ENCODE measurements at places on chromosomes 16 and 17.

DNA sequence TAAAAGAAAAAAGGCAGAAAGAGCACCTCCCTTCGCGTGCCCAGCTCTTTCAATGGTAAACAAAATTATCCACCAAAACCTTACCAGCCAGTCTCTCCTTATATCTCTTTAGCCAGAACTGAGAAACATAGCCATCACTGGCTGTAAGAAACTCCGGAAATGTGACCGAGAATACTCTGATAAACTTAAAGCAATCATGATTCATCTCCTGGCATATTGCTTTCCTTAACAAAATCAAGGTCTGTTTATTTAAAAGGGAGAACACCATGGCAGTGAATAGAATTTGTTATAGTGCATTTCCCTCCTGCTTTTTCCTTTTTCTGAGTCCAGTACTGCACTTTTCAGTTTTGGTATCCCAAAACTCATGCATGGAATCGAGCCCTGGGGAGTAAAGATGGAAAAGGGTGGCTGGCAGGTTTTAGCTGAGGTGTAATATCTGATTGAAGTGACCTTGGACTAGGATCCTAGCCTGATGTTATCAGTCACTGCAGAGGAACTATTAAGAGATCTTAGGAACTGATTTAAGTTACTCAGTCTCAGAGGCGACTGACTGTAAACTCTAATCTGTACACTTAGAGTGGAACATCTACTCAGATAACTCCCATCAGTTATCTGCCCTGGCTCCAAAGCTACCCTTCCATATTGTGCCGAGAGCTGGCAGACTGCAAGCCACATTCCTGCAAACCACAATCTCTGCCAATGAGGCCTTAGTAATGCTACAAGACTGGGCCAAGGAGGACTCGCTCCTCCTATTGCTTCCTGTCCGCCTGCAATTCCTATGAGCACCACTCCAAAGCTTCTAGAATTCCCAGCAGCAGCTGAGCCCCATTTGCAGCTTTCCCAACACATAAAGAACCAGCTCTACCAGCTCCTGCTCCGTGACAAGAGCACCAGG lies 7.4 kb upstream of the COX10 start:
- no peak for DNase-seq

GRCh38 chr17:44601973-44602372 lies 44.7 kb downstream of the FZD2 start:
- no peak for DNase-seq

DNA sequence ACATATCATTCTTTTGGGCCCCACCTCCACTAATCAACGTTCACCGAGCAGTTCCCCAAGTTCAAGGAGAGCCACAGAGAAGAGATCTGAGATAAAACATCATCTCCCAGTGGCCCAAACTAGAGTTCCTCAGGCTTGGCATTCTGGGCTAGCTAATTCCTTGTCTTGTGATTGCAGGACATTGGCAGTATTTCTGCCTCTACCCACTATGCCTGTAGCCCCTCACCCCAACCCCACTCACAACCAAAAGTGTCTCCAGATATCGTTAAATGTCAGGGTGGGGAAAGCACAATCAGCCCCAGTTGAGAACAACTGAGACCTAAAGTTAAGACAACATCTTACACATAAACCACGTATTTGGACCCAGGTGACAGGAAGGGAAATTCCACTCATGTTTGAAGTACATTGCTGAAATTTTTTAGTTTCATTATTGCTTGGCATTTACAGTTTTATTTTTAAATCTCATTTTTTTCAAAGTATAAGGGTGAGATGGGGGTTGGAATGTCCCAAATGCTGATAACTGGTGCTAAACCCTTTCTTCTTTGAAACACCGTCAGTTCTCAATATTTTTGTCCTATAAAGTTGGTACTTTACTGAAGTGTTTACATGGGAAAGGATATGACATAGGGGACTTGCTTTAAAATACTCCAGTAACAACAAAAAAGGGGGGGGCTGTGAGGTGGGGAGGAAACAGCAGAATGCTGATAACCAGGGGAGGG lies 13.6 kb downstream of the ZC3H7A start:
- no peak for DNase-seq

- no peak for DNase-seq
These were observed 23.3 kb upstream of the ENGASE start for GRCh38 chr17:79051306-79051705.

DNA sequence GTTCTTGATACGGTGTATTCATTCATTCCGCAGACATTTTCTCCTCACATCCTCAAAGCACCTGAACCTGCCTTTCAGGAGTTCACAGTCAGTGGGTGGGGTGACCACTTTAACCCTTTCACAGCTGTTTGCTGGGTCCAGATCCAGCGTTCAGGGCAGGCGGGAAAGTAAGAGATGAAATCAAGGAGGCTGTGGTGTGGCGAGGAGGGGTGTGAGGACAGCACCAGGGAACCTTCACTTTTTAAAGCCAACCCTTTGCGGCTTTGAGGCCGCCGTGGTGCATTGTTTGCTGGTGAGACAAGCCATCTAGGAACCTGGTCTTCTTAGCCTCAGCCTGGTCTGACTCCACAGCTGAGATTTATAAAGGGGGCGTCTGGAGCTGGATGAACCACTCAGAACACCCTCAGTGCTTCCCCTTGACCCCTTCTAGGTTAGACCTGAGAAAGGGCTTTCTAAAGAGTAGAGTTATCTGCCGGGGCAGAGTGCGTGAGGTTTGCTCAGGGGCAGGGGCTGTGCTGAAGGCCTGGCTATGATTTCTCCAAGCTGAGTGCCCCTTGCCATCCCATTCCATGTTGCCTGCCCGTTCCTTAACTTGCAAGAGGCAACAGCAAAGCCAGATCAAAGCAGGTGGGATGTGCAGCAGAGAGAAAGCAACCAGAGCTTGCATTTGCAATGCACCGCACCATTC lies 933 bp downstream of the CCR7 start:
- DNase-seq, result no peak

DNA sequence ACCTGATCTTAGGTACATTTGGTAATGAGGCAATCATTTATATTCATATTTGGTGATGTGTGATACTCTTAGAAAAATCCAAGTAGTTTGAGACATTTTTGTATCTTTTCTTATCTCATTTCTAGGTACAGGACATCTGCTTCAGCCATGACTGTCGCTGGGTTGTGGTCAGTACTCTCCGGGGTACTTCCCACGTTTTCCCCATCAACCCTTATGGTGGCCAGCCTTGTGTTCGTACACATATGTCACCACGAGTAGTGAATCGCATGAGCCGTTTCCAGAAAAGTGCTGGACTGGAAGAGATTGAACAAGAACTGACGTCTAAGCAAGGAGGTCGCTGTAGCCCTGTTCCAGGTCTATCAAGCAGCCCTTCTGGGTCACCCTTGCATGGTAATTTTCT lies 312.2 kb downstream of the BCAS3 start:
- no peak for DNase-seq

DNA sequence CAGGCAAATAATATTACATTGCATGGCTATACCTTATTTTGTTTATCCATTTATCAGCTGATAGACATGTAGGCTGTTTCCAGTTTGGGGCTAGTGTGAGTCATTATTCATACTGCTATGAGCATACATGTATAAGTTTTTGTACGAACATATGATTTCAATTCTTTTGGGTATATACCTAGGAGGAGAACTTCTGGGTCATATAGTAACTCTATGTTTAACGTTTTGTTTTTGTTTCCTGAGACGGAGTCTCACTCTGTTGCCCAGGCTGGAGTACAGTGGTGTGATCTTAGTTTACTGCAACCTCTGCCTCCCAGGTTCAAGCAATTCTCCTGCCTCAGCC lies 2.4 kb upstream of the ITGAL start:
- DNase-seq, result no peak

GRCh38 chr16:1437606-1438005 lies 6.7 kb downstream of the PERCC1 start:
- no peak for DNase-seq

DNA sequence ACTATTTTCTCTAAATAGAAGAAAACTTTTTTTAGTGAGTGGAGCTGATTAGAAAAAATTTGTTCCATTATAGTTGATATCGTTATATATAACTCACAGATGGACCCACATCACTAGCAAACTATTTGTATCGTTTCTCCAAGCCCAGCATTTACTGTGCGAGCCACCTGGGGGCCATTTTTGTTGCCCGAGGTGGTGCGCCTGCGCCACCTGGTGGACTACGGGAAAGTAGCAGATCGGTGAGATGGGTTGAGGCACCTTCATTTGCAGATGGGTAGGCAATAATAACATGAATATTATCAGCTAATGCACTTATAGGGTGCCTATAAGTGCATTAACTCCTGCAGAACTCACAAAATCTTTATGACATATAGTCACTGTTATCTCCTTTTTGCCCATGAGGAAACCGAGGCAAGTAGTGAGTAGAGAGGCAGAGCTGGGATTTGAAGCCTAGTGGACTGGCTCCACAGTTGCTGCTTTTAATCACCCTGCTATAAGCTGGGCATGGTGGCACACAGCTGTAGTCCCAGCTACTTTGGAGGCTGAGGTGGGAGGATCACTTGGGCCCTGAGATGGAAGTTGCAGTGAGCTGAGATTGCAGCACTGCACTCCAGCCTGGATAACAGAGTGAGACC lies 23.2 kb upstream of the NTN1 start:
- peak; percentile 63 for DNase-seq

DNA sequence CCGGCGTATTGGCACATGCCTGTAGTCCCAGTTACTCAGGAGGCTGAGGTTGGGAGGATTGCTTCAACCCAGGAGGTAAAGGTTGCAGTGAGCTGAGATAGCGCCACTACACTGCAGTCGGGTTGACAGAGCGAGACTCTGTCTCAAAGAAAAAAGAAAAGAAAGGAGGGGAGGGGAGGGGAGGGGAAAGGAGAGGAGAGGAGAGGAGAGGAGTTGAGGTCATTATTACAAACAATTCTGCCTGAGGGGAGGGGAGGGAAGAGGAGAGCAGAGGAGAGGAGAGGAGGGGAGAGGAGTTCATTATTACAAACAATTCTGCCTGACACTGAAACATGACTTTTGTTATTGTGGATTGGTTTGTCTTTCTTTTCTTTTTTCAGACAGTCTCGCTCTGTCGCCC lies 19.8 kb upstream of the ABCA5 start:
- no peak for DNase-seq

GRCh38 chr17:40675905-40676304 lies 10.9 kb upstream of the KRT222 start:
- DNase-seq, result no peak

- no peak for DNase-seq
These were observed 27.8 kb downstream of the CCL4 start for GRCh38 chr17:36131421-36131820.

DNA sequence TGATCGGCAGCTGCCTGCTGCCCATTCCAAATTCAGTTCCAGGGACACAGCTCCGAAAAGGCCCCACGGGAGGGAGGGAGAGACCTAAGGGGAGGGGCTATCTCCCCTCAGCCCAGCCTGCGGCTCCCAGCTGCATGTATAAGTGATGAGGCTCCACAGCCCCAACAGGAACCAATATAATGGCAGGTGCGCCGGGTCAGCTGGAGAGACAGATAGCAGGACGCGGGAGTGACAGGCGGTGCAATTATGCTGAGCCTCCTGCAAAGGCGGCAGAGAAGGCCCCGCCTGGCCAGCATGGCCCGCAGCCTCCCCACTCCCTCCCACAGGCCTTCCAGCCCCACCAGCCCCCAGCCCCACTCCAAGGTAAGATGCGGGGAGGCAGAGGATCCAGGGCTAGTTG lies 8.1 kb upstream of the C1QL1 start:
- no peak for DNase-seq

DNA sequence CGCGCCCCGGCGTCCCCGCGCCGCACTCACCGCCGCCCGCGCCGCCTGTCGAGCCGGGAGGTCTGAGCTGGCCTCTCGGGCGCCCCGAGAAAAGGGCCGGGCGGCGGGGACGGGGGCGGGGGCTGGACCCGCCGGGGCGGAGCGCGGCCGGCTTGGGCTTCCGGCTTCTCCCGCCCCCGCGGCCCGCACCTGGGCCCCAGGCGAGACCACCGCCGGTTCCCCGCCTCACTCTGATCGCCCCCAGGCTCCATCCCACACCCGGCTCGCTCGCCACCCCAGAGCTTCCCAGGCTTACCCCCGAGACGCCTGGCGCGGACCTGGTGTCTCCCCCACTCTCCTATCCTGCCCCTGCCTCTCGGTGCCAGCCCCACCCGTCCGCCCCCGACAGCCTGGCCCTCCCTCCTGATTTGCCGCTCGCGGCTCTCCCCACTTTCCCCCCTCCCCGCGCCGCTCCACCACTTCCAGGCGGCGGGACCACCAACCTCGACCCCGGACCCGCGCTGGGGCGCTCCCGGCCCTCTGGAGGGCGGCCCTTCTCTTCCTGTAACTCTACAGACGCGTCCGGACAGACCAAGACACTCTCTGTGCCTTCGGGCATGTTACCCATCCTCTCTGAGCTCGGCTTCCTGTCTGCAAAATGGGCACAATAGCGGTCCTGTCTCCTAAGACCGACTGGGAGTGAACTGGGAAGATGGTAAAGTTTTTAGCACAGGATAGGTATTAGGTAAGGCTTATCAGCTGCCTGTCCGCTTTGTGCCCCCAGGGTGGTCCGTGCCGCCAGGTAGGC lies at the start of gene LITAF:
Gene LITAF (minus strand): TSS at position 64 of the 787 bp plus-strand sequence. CDS start 30,189 bp downstream, outside the sequence.
- DNase-seq, result no peak

- peak; percentile 65 for DNase-seq
These were observed 18.0 kb downstream of the CCR7 start for GRCh38 chr17:40547079-40547784.

- no peak for DNase-seq
These were observed 480 bp downstream of the MRPS7 start for GRCh38 chr17:75262112-75262606.

DNA sequence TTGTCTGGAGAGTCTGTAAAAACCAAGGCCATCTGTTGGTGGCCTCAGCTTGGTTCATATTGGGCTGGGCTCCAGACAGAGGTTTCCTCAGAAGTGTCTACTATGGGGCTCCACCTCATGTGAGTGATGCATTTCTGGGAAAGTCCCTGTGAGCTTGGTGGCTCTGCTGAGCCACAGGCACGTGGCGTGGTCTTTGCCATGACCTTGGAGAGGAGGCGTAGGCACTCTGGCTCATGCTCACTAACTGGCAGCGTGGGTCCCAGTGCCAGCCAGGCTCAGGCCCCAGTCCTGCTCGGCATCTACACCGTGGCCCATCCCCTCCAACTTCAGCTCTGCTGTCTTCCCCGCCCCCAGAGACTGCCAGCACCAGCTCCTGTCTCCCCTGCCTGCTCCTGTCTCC lies 10.7 kb upstream of the SMTNL2 start:
- DNase-seq, result peak; percentile 43

- no peak for DNase-seq
These were observed 110.3 kb downstream of the BANP start for GRCh38 chr16:88061346-88062110.

GRCh38 chr17:41777157-41777573 lies 9.3 kb downstream of the JUP start:
- no peak for DNase-seq

DNA sequence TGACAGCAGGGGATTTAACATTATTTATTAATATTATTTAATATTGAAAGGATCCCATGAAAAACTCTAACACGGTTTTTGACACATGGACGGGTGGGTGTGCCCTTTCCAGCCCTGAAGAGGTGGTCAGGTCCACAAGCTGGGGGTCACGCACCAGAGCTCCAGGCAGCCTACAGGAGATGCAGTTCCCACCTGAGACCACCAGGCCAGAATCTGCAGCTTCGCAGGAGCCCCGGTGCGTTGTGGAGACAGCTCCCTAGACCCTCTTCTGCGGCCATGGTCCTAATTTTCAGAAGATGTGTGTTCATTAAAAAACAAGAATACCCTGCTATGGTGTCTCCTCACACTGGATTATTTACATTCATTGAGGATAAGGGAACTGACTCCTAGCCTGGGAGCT lies 331.1 kb downstream of the C16orf95 start:
- DNase-seq, result no peak

GRCh38 chr17:65664266-65664665 lies 102.8 kb upstream of the AXIN2 start:
- DNase-seq, result no peak

- no peak for DNase-seq
These were observed at the start of gene WNK4 for GRCh38 chr17:42779936-42780850. Gene WNK4 (plus strand): TSS chr17:42780610. CDS start chr17:42780699, 89 bp downstream.

- DNase-seq, result no peak
These were observed 2.5 kb downstream of the CIAPIN1 start for GRCh38 chr16:57444711-57445110.
